ENCODE measurements at places on chromosomes 7 and 10.

GRCh38 chr7:114628362-114628761 is 213.7 kb downstream of the FOXP2 start:
- DNase-seq: no peak

GRCh38 chr7:133562621-133563020 is 309.7 kb downstream of the EXOC4 start:
- no peak for DNase-seq

GRCh38 chr10:100518761-100519241 is 860 bp downstream of the SEC31B start:
- peak; percentile 36 for DNase-seq

DNA sequence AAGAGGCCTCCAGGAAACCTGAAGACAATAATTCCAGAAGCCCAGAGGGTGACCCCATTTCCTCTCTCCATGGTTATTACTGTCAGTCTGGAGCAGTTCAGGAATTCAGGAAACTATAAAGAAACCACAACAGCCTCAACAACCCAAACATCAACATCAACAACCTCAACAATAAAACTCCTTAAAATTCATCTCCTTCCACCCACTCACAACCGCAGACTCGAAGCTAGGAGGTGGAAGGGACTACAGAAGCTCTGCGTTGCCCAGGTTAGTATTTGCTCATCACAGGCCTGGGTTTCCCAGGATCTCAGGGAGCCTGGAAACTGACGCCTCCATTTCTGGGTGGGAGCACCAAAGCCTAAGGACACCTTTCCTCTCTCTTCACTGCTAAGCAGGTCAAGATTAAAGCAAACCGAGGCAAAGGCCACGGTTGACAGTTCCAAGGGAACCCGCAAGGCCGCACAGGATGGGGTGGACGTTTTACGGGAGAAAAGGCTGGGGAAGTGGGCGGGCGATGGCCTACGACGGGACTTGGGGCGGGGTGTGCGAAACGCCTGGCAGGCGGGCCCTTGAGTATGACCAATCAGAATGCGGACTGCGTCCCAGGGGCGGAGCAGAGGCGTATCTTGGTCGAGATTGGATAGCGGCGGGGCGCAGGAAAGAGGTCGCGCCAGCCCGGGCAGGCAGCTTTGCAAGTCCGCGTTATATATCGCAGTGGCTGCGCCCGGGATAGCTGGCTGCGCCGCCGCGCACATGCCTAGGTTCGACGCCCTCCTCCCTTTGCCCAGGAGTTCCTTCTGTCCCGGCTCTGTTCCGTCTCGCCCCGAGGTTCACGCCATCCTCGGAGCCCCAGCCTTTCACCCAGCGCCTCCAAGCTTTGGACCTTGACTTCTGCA is at the start of gene ELOVL3:
ELOVL3 (plus strand) TSS at position 654 of the 896 bp plus-strand sequence. CDS start 250 bp downstream, outside the sequence.
- no peak for DNase-seq

- no peak for DNase-seq
These were observed 121.5 kb downstream of the TWIST1 start for GRCh38 chr7:18995811-18996426.

GRCh38 chr7:101817471-101818286 is at the start of gene CUX1:
CUX1 (plus strand) TSS chr7:101817626; CDS start chr7:101817640, 14 bp downstream.
- no peak for DNase-seq

DNA sequence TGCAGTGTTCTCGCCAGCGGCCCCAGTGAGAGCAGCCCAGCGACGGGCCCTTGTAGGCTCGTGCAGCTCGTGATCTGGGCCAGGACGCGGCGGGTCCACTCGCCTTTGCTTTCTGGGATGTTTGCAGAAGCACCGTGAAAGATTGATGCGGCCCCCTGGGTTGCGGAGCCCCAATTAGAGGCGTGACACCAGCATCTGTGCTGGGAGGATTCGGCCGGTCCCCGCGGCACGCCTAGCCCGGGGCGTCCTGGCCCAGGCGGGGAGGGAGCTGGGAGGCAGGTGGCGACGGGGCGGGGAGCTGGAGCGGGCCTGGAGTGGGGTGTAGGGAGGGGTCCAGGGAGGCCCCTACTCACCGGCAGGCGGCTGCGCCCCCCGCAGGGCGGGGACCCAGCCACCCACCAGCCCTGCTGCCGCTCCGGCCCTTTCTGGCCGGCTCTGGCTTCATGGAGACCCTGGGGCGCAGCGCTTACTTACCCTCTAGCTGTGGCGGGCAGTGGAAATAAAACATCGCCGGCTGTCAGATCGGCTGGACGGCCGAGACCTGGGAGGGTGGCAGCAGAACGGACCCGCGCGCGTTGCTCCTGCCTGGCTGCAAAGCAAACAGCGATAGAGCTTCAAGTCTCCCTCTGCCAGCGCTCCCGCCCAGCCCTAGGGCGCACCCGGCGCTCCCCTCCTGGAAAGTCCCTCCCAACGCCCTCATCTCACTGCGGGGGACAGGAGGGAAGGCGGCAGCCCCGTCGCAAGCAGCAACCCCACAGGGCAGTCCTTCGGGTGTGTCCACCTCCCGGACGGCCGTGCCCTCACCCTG is 752 bp downstream of the DRGX start:
- no peak for DNase-seq

GRCh38 chr10:58028597-58029366 is 238.9 kb downstream of the IPMK start:
- no peak for DNase-seq

DNA sequence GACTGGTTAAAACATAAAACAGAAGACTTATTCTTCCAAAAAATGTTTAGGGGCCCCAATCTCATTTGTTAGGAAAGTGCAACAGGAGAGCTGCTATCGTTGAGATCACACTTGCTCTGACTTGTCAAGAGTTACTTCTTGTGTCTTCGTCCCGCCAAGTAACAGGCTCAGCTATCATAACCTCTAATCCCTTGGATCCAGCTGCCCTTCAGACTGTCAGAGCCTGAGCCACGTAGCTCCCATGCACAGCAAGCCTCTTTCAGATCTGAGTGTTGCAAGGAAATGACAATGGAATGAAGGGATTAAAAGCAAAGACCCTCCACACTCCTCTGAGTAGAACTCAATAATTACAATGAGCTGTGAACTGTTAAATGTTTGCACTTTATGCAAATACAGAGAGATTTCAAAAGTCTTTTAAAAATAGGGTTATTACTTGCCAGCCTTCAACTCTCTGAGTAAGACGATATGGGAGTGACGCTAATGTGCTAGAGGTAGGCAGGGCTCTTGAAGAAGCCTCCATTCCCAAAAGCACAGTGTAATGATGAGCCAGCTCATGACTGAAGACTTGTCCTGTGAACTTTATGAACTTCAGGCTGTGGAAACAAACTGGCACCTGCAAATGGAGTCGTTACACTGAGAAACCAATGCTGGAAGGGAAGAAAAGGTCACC is 28.4 kb upstream of the CDK13 start:
- DNase-seq: no peak

GRCh38 chr10:63819753-63820329 is 298.6 kb downstream of the REEP3 start:
- peak; percentile 28 for DNase-seq

DNA sequence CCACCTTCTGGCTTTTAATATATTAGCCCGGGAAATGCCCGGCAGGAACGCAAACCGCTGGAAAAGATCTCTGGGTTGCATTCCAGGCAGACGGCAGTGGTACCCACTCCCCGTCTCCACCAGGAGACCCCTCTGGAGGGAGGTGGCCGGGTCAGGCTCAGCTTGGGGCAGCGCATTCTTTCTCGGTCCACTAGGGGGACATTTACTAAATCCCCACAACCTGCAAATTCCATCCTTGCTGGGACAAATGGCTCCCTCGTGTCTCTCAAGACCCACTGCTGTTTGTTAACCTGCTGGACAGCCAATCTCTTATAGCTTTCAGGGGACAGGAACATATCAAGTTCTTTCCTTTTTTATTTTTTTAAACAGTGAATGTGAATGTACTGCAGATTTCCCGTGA is 45.8 kb upstream of the CARD11 start:
- DNase-seq: no peak

DNA sequence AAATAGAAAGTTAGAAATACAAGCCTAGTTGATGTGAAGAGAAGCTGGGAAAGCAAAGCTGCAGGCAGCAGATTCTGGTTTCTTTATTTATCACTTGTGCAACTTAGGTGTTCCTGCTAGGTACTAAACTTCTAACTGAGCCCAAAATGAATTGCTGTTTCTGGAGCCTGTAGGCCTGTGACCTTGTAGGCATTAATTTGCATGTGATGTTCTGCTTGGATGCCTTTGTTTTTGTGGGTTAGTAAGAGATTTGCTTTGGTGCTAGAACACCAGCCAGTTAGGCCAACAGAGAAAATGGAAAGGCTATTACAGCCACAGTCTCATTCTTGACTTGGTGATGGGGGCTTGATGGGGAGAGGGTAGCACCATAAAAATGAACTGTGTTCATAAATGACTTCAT is 370.7 kb downstream of the PPP1R3A start:
- DNase-seq: no peak

DNA sequence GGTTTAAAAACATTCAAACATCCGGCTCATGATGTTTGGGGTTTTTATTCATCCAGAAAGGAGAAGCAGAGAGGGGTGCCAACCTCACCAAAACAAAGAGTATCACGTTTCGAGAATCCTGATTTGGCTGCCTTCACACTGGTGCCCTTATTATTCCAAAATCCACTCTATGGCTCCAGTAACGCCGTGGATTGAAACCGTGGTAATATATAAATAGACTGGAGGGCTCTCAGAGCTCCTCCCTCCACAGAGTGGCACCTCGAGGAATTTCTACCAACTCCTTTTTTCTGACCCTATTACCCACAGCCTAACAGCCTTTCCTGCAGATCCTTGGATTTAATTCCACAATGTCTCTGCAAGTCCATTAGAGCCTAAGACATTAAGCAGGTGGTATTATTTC is 353.6 kb downstream of the CRPPA start:
- DNase-seq: peak; percentile 73

GRCh38 chr10:103171278-103171677 is 21.8 kb downstream of the NT5C2 start:
- no peak for DNase-seq

- no peak for DNase-seq
These were observed 148.6 kb downstream of the IMMP2L start for GRCh38 chr7:111413739-111414138.

DNA sequence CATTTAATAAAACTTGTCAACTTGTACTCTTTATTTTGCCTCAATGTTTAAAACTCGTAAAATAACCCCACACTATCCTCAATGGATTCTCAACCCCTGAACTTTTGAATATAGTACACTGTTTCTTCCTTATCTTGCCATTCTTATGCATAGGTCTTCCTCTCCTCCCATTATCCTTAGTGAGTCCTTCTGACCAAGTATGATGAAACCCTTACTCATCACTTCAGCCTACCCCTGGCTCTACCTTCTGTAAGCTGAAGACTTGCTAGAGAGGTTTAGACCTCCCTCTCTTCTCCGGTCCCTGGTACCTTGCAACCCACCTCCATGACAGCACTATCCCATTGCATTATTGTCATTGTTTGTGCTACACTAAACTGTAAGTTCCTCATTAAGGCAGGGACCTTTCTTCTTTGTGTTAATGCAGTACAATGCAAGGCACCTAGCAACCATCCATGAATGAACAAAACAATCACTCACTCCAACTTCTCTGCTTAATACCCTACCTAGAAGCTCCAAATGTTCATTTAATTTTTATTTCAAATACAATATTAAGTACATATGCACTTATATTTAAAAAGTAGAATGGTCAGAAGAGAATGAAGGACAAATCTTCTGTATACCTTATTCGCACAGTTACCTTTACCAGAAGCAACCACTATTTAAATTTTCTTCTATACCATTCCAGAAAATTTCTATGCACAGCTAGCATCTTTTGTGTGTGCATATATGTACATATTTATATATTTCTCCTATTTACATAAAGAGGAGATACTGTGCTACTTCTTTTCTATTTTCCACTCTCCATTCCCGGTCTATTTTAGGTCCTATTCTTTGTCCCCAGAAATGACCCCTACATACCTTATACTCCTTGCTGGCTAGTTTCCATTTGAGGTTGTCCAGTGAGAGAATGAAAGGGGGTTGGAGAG is 77.5 kb downstream of the SLC16A9 start:
- DNase-seq: no peak

GRCh38 chr7:6628045-6628444 is 9.1 kb upstream of the ZNF316 start:
- DNase-seq: peak; percentile 93

- no peak for DNase-seq
These were observed 249.6 kb downstream of the ELFN1 start for GRCh38 chr7:1919539-1920265.

- no peak for DNase-seq
These were observed 5.6 kb upstream of the WASL start for GRCh38 chr7:123754271-123754871.

GRCh38 chr7:106878748-106879439 is 13.8 kb downstream of the PIK3CG start:
- DNase-seq: no peak

DNA sequence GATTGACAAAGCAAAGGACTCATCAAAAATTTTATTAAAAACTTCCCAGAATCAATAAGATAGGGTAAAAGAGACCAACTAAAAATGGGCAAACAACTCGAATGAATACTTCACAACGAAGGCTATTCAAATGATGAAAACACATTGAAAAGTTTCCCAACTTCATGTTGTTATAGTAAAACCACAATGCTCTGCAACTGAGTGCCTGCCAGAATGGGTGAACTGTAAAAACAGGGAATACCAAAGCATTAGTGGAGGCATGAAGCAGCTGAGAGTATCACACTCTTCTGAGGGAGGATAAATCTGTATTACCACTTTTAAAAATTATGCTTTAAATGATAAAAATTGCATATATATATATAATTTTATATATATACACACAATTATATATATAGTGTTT is 1214.7 kb downstream of the SORCS3 start:
- DNase-seq: no peak

GRCh38 chr7:158015403-158016179 is 572.0 kb downstream of the PTPRN2 start:
- peak; percentile 21 for DNase-seq

GRCh38 chr7:41809116-41809515 is 106.2 kb upstream of the INHBA start:
- no peak for DNase-seq

DNA sequence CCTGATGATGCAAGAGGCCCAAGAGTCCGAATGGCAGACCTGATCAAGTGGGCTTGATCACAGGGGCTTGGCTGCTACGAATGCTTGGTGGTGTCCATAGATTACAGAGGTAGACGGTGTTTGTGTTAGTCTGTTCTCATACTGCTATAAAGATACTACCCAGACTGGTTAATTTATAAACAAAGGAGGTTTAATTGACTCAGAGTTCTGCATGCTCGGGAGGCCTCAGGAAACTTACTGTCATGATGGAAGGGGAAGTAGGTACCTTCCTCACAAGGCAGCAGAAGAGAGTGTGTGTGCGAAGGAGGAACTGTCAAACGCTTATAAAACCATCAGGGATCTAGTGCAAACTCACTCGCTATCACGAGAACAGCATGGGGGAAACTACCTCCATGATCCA is 268.9 kb upstream of the KLF6 start:
- DNase-seq: no peak

GRCh38 chr7:140697447-140698143 is 1.1 kb downstream of the NDUFB2 start:
- no peak for DNase-seq

DNA sequence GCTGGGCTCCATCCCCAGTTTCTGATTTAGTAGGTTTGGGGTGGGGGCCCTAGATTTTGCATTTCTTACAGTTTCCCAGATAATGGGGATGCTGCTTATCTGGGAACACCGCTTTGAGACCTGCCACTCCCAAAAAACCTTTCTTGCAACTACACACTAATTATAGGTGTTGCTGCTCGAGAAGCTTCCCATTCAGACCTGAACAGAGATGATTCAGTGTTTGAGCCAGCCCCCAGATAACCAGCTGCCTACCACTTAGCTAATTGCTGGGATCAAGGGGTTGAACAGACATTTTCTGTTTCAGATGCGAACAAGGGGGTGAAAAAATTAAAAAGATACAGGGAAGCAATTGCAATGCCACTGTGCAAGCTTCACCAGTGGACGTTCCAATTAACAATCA is 448.5 kb downstream of the KCNMA1 start:
- DNase-seq: peak; percentile 17

- no peak for DNase-seq
These were observed 2.7 kb upstream of the TFAM start for GRCh38 chr10:58382489-58382995.
